Stimulated activated CD8-positive, alpha-beta memory T cell treated with anti-CD3 and anti-CD28 coated beads, Interleukin-15, amount 100 ng/mL, for 1 hour (primary cell): ENCODE measurements at places on chromosomes 5 and 9.
A peak's percentile ranks its signal among the peaks of the same experiment; 100 is the strongest.

DNA sequence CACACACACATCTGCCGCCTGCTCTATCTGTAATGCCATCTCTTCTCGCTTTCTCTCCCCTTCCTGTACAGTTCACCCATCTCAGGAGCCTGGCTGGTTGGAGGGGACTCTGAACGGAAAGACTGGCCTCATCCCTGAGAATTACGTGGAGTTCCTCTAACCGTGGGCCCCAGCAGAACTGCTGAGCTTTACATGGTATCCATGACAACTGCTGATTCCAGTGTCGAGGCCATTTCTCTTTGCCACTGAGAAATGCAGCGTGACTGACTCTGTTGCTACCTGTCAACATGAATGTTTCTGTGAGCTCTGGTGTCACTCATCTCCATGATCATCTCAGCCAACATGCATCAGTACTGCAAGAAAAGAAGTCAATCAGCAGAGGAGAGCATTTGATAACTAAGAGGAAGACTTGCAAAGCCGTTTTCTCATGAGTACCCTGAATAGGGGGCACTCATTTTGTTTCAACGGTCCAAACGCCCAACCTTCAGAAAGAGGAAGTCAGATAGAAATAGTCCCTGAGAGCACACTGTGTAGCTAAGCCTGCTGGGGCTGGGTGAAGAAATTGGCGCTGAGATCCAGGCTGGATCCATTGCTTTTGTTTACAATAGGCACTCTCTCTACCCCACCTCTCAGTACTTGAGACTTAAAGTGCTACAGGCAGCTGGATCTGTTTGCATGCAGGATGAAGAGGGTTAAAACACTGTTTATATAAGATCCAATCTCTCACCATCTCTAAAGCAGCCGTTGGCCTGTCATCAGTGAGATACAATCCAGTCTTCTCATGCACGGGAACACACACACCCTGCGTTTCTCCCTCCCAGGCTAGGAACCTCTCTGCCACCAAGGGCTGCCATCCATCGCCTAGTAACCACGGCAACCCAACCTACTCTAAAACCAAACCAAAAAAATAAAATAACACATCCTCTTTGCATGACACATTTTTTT lies 180.9 kb downstream of the NR3C1 start:
- no peak for DNase-seq

DNA sequence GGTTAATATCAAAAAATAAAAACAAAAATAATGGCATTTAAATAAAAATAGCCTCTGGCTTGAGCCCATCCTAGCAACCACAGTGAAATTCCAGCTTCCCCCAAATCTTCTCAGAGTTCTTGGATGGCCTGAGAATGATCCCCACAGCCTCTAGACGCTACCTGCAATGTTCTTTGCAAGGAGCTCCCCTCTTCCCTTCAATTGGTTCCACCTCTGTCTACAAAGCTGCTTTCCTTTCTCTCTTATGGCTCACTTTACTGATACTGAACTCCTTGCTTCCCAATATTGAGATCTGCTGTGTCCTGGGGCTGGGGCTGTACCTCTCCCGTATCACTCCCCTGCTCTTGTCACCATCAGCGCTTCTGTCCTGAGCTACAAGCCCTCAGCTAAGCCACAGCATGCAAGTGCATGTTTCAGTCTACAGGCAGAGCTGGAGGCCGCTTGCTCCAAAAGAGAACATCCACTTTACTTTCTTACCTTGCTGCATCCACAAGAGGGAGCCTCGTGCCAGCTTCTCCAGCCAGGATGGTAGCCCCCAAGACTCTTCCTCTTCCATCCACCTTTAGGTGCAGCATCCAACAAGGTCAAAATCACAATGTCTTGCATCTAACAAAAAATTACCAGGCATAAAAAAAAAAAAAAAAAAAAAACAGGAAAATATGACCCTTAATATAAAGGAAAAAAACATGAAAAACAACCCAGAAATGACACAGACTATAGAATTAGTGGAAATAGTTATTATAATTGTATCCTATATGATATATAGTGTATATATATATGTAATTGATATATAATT lies 57.4 kb upstream of the PRSS3 start:
- no peak for DNase-seq

DNA sequence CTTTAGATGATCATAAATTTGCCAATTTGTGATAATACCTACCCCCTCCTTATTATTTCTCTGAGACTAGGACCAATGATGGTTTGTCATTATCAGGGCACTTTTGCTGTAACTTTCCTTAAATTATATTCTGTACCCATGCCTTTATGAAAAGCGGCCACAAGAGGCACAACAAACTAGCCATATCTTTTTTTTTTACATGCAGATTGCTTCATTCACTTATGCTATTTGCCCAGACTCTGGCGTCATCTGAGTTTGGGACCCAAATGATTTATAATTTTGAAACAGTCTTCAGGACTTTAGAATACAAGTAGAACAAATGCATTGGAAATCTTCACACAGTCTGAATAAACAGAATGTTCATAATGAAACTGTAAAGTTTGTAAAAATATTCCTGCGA lies 408.1 kb downstream of the MAT2B start:
- DNase-seq = no peak

DNA sequence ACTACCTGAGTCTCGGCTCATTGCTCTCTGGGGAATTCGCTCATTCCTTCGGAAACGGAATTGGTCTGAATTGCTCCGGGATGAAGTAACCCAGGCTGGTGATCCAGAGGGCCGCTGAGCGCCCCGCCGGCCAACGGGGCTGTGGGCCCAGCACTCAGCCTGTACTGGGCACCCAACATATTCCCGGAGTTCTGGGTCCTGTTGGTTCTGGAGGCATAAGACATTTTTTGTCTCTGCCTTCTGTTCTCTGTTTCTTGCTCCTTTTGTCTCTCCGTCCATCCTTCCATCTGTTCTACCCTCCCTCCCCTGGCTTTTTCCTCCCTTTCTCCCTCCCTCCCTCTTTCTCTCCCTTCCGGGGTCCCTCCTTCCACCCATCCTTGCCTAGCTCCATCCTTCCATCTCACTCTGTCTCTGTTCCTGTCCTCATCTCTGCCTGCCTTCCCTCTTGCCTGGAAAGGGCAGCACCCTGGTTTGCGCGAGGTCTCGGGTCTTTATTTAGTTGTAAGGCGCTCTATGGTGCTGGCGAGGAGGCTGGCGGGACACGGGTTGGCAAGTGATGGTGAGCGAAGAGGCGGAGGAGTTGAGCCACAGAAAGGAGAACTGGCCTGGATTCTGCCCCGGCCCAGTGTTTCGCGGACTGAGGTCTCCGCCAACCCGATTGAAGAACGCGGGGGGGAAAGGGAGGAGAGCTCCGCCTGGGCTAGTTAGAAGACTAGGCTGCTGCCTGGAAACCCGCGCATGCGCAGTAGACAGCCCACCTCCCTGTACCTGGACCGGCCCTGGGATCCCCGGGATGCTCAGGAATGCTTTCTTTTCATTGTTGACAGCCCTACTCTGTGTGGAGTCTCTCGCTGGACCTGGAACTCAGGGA lies 1468.0 kb downstream of the FOXD4L5 start:
- peak; percentile 46 for DNase-seq

DNA sequence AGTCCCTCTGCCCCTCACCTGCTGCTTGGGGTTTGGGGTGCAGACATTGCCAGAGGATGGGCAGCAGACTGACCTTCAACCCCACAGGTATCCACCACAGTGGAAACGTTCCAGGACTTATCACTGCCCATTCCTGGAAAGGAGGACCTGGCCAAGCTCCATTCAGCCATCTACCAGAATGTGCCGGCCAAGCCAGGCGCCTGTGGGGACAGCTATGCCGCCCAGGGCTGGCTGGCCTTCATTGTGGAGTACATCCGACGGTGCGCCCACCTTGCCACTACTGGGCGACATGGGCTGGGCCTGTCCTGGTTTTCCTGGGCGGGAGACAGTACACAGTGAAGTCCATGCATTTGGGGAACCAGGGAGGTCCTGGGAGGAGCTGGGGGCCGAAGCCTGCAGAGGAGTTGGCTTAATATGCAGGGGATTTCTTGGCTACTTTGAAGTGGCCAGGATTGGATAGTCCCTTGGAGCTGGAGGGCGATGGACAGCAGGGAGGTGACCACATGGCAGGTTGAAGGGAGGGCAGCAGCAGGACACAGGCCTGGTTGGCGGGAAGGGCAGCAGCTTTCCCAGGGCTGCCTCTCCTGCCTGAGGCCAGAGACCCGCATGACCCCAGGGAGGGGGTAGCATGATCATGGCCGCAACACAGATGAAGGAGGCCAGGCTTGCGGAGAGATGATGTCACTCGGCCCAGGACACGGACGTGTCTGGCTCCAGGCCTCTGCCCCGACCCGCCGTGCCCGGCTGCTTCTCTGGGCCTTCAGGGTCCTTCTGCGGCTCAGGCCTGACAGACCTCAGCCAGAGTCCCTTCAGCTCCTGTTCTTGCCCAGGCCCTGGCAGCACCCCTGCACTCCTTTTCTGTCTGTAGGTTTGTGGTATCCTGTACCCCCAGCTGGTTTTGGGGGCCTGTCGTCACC lies 34.6 kb downstream of the USP20 start:
- no peak for DNase-seq

DNA sequence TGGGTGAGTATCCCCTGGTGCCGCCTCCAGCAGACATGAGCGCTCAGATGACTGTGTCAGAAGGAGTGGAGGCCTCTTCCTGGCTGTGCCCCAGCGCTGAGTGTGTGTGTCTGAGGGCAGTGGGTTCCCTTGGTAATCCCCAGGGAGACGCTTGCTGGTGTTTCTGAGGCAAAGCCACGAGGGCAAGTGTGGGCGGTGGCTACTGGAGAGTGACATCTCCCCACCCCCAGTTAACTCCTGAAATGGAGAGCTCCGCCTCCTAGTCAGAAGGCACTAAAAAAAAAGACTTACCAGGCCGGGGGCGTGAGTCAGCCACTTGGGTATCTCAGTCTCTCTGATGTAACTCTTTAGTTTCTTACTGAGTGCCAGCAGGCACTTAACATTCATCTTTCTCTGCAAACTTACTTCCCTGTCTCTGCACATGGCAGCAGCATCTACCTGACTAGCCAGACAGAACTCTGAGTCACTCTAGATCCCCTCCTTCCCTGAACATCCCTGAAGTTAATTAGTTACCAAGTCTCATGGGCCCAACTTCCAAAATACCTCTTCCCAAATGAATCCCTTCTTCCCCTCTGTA lies 19.3 kb downstream of the ORM2 start:
- DNase-seq = peak; percentile 22
